Lung (tissue), 17 donors: ENCODE measurements at places on chromosomes 12 and 14. TPM values are rescaled to one million over a fixed set of nuclear protein-coding genes. Genes with fewer than 3 reads are reported as not detected.
A peak's percentile ranks its signal among the peaks of the same experiment; 100 is the strongest.

Gene RBP5
- 1.9 TPM for total RNA-seq

DNA sequence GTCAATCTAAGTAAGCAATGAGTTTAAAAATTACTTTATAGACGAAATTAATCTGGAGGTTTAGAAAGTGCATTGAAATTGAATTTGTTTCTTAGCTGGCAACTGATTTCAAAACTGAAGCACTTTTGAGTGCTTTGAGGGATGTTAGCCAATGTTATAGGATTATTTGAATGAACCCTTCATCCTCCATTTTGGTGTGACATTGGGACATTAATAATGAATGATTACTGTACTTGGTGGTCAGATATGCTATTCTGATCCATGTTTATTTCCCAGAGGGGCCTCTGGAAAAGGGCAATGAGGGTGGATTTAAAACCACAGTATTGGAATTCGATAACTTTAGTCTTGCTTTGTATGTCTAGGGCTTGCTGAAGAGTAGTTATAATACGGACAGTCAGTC is 183.2 kb downstream of the AKAP6 start:
- no peaks in the 10 kb centered on the region for H3K27me3 ChIP-seq
- no peaks in the 10 kb centered on the region for H3K4me1 ChIP-seq
- H3K27ac ChIP-seq: no peak overlapping the region
- H3K36me3 ChIP-seq: no peaks in the 10 kb centered on the region
- H3K4me3 ChIP-seq: no peak overlapping the region
- no peak for DNase-seq

- DNase-seq: no peak
- peaks cover 41% of the 10 kb centered on the region for H3K4me1 ChIP-seq
- no peak overlapping the region for H3K27ac ChIP-seq
These were observed 3.0 kb downstream of the TNFAIP2 start for GRCh38 chr14:103126088-103126872.

GRCh38 chr12:56143870-56144269 is 8.5 kb upstream of the MYL6B start:
- peak overlapping the region; percentile 72 for H3K27ac ChIP-seq
- DNase-seq: no peak
- H3K4me3 ChIP-seq: no peak overlapping the region
- H3K4me1 ChIP-seq: peaks cover 15% of the 10 kb centered on the region
- H3K36me3 ChIP-seq: peaks cover 37% of the 10 kb centered on the region
- H3K27me3 ChIP-seq: no peaks in the 10 kb centered on the region
